ENCODE measurements at places on chromosomes 12 and 14.

DNA sequence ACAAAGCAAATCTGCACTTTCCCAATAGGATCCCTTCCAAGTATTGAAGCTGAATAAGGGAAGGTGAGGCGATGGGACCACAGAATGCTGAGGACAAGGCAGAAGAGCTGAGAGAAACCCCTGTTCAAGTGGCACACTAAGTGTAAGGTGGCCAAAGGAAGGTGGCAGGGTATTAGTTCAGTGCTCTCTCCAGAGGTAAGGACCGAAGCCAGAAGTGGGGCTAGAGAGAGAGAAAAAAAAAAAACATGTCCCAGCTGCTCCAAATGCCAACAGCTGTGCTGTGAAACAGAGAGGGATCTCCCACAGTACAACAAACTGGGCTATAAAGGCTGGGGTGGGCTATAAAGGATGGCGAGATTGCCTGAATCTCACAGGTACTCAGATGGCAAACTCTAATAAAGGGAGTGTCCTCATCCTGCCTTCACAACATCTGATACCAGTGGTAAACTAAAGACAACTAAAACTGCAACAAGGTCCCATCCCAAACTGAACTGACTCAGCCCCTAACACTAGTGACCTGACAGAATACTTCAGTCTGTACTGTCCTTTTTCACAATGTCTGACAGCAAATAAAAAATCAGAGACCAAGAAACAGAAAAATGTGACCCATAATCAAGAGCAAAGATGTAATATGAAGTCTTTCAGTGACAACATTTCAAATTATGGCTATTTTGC is 47.9 kb downstream of the CDK17 start:
- DNase-seq = no peak

- DNase-seq = no peak
Observed at GRCh38 chr14:81536241-81536771, 2.7 kb upstream of the SEL1L start.

DNA sequence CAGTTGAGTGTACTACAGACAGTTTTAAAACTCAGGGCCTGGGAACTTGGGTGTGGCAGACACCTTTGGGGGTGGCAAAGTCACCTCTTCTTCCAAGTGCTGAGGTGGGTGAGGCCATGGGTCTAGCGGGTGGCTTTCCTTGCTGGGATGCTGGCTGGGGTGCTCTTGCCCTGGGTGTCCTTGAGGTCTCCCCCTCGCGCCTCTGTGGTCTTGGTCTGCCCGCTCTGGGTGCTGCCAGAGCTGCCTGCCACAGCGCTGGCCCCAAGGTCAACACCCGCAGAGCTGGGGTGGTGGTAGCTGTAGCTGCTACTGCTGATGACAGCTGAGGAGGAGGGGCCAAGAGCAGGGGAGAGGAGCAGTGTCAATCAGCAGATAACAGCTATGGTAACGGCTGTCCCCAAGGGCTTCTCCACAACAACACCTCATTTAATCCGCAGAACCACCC is 6.8 kb downstream of the KRT74 start:
- no peak for DNase-seq

DNA sequence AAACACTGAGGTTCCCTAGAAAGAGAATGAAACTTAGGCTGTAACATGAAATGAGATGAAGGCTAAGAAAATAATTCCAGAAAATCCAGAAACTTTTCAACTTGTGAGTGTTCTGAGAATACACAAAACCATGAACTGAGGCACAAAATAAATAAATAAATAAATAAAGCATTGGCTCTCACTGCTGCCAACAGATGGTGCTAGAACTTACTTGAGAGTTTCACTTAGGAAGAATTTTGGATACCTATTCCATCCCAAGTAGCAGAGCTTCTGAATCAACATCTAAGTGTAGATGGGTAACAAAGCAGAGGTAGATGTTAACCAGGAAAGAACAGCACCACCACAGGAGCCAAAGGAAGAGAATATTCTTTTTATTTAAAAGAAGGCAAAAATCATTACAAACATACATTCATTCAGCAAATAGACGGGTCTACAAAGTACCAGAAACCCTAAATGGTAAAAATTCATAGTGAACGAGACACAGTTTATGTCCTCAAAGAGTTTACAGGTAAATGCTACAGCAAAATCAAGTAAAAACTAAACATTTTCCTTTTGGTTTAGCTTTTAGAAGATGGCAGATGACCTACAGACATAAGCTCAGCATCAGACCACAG is 16.7 kb downstream of the EPS8 start:
- DNase-seq = no peak

DNA sequence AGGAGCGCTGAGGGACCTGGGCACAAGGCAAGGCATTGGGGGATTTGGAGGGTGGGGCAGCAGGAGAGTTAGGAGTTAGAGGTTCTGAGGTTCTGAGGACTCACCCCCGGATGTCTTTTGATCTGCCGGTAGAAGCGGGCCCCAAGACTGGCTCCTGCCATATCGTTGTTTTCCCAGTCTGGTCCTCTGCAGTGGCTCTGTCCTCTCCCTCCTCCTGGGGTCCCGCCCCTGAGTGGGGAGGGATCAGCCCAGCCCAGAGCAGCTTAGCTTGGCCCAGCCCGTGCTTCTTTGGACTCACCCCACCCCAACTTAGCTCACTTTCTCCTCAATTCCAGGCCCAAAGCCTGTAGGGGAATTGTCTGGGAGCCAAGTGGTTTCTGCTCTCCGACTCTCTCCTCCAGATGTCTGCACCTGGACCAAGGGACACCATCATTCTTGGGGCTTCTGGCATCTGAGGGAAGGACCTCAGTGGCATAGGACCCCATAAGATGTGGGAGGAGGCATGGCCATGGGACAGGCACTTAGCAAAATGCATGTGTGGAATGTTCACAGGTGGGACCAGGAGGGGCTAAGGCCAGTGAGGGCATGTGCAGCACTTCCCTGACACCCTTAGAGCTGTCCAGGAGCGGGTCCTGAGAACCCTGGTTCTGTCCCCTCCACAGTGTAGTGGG is 7.5 kb downstream of the SHMT2 start:
- DNase-seq = no peak

DNA sequence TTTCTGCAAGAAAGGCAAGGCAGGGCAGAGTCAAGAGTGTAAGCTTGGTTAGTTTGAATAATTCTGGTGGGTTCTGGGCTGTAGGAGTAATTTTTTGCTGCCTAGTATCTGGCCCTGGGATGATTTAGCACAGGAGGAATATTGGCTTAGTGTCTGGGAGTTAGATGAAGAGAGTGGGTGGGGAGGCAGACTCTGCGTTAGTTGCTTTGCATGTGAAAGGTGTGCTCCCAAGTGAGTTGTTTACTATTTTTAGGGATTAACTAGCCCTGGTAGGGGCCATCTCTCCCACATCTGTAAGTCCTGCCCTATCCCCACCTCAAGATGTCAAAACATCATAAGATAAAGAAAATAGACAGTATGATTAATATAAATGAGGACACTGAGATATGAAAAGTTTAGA is 249.7 kb downstream of the LRIG3 start:
- no peak for DNase-seq

GRCh38 chr12:116313194-116313927 is 35.9 kb upstream of the MED13L start:
- DNase-seq = no peak

DNA sequence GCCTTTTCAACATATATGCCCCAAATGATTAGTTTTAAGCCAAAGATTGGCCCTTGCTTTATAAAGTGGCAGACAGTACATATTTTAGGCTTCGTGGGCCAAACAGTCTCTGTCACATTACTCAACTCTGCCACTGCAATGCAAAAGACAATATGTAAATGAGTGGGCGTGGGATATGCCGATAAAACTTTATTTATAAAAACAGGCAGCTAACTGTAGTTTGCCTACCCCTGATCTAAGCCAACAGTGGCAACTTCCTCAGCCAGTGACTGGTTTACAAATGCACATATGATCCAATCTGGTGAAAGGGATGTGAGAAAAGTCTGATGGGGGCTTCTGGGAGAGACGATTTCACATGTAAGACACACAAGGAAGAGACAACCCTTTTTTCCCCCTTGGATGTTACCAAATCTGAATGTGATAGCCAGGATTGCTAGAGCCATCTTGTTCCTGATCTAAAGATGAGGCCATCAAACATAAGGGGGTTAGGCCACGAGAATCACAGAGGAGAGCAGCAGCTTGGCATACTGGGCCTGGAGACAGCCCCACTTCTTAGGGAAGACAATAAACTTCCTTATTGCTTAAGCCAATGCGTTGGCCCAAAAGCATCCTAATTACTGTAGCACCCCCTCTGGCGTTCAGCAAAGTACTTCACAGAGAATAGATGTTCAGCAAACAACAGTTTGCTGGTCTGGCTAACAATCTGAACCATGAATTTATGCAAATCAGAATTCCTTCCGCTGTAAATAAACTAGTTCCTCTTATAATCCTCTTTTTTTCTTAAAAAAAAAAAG is 75.2 kb upstream of the TMCC3 start:
- no peak for DNase-seq

DNA sequence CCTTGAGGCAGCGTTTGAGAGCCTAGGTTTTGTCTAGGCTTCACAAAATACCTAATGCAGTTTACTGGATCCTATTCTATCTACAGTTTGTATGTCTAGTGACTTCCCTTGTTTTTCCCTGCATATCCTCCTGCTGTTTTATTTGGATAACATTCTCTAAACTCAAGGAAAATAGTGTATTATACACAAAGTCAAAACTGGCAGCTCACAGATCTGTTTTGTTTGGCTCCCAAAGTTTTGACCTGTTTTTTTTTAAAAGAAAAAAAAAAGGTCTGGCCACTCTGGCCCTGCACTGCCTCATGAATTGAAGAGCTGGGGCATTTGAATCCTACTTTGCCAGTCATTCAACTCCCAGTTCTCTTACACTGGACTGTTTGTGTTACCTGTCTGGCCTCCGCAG is 155.3 kb downstream of the KICS2 start:
- DNase-seq = no peak

DNA sequence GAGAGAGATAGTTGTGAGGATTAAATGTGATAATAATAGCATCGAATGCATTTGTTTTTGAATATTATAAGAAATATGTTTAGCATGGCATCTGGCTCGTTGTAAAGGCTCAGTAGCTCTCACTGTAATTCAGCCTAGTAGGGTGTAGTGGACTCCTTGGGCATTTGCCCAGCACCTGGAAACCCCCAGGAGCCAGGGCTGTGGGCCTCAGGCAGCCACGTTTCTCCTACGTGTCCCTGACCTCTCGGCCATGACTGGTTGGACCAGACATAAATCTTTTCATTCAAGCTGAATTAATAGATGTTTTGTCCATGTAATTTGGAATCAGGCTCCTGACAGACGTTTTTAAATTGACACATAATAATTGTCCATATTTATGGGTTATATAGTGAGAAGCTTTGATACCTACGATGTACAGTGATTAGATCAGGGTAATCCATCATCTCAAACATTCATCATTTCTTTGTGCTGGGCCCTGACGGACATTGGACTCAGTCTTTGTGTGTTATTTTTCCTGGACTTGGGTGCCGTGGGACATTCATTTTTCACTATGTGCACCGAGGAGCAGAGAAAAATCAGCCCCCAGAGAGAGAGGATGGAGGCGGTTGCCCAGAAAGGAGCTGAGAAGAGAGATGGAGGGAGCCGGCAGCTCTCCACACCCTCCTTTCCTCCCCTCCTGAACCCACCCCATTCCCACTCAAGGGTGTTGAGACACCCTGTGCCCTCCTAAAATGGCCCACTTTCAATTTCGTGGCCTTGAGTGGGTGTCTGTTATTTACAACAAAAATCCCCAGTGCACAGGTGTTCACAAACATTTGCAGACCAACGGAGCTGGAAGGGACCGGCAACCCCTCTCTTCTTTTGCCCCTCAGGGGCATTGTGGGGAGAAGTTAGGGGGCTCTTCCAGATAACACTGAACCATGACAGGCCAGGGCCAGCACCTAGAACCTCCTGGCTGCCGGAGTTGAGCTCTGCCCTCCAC is 296.4 kb downstream of the DPF3 start:
- DNase-seq = no peak

GRCh38 chr12:1182069-1182468 is 191.0 kb downstream of the ERC1 start:
- no peak for DNase-seq

- DNase-seq = no peak
Observed at GRCh38 chr14:55075628-55076175, 24.3 kb downstream of the MAPK1IP1L start.

- DNase-seq = no peak
Observed at GRCh38 chr12:19704966-19705365, 265.7 kb downstream of the AEBP2 start.

DNA sequence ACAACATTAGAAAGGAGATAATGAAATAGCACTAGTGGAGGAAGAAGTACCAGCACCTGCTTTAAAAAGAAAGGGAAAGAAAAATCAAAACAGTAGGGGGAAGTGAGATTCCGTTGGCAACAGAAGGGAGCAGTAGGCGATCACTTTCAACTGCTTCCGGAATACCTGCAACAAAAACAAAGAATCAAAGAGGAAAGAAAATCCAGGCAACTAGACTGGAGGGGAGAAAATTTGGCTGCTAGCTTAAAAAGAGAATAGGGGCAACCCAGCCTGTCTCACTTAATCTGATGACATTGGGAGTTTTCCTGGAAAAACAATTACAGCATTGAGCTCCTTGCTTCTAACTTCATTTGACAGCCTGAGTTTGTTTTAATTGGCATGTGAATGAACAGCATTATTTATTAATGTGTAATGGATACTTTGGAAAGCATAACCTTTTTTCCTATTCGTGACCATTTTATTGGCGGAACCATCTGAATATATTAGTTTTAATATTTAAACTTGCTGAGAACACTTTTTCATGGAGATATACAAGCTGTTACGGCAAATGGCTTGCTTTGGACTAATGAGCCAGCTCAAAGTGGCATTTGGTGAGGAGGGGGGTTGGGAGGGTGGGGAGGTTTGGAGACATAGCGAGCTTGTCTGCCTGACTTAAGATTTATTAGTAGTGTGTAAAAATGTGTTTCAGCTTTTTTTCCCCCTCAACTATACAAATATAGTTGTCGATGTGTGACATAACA is 2.5 kb upstream of the DACT1 start:
- no peak for DNase-seq

DNA sequence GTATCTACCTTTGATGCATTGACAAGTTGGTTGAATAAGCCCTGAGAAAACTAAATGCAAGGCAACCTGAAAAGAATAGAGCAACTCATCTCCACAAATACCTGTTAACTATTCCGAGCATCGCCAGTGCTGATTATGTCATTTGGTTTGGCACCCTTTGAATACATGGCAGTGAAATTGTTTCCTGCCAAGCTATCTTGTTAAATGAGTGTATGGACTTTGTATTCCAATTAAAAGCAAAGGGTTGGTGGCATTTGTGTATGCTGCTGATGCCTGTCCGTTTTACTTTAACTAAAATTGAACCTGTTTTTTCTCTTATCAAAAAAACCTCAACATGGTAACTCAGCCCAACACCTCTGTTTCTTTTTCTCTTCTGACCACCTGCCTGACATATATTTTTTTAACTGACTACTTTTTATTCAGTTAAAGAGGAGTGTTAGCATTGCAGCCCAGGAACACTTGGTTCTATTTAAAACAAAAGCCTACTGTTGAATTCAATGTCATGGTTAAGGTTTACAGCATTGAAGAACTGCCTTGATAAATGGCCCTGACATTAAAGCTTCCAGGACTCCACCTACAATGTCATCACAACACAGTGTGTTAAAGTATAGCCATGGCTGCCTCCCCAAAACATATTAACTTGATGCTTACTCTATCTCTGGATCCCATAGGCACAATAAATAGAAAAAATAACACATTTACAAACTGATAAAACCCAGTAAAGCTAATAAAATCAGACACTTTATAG is 838.3 kb upstream of the NOVA1 start:
- no peak for DNase-seq

Data from GM18507 (cell line).